Hepatocyte (in vitro differentiated cells): ENCODE measurements at places on chromosomes 11 and 22. TPM values are rescaled to one million over a fixed set of nuclear protein-coding genes. Genes with fewer than 3 reads are reported as not detected.

GRCh38 chr11:10395166-10395897 lies 59.7 kb upstream of the AMPD3 start:
- no peak for DNase-seq

- DNase-seq = no peak
Measured at GRCh38 chr11:11780858-11781257, 60.9 kb upstream of the USP47 start.

- DNase-seq = peak; percentile 75
Measured at GRCh38 chr11:11931461-11932055, 76.9 kb downstream of the DKK3 start.

DNA sequence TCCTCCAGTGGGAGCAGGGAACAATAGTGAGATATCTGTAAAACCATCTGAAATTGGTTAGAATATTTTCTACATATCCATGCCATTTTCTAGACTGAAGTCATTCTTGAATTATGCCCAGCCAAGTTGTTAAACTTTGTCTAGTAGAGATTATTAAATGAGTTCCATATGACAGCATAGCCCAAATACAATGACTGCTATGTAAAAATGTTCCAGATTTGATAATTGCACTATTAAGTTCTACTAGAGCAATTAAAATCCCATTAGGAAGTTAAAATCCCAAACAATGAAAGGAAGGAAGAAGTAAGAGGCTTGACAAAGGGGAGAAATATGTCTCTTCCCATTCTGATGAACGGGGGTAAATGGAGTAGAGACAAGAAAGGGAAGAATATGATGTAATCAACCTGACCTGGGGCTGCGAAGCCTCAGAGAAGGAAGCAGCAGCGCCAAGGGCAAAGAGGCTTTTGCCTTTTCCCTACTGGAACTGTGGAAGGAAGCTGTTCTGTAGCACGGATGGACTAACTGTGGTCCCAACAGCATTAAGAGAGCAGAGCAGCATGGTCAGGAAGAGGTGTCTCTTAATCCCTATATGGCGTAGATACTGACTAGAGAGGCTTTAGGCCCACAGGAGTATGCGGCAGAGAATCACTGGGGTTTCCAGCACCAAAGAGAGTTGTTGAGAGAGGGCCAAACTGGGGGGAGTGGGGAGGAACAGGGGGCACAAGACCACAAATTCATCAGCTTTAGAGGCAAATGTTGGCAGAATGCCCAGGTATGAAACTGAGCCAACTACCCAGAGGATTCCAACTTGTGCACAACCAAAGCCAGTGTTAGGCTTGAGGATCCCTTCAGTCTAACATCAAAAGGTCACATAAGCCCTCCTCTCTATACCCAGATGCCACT lies 26.7 kb downstream of the RRP8 start:
- peak; percentile 58 for DNase-seq

DNA sequence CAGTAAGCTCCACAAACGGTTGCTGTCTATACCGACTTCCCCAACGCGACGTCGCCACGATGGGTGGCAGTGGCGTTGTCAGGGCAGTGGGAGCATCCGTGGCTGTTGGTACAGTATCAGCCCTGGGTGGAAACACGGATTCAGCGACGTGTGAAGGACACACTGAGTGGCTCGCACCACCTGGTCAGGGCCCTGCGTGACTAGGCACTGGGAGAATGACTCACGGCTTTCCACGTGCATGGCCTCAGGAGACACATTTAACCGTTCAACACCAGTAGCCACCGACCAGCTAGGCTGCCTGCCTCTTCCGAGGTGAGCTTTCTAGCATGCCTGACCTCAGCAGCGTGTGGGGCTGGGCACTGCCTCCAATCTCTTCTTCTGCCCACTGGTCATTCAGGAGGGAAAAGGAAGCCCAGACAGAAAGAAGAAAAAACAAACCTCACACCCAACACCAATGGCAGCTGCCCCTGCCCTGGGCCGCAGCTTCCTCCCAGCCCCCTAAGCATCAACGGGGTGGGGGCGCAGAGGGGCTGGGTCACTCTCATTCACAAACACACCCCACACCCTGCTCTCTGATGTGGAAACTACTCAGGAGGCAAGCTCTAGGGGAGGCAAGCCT lies 59.0 kb downstream of the MYH9 start:
- peak; percentile 81 for DNase-seq

DNA sequence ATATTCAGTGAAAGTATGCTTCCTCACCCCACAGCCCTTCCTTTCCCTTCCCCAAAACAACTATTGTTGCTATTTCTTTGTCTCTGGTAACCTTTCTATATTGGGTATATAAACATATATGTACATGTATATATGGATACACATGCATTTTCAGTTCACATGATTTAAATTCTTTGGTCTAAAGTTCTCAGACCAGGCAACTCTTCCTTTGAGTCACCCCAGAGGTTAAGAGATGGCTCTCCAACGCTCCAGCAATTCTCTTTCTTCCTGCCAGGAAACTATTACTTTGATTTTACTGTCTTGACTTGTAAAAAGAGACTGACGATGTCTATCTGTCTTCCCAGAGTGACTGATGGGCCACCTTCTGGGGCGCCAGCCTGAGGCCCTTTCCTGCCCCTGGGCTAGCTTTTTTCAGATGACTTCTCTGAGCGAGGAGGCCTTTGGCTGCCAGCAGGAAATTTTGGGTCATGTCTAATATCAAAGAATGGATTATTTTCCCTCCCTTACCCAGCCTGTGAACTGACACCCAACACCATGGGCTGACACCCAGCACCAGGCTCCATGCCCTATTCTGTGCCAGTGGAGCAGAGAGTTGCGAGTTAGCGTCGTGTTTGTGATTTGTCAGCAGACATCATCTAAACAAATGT lies 14.4 kb upstream of the ST3GAL4 start:
- no peak for DNase-seq

DNA sequence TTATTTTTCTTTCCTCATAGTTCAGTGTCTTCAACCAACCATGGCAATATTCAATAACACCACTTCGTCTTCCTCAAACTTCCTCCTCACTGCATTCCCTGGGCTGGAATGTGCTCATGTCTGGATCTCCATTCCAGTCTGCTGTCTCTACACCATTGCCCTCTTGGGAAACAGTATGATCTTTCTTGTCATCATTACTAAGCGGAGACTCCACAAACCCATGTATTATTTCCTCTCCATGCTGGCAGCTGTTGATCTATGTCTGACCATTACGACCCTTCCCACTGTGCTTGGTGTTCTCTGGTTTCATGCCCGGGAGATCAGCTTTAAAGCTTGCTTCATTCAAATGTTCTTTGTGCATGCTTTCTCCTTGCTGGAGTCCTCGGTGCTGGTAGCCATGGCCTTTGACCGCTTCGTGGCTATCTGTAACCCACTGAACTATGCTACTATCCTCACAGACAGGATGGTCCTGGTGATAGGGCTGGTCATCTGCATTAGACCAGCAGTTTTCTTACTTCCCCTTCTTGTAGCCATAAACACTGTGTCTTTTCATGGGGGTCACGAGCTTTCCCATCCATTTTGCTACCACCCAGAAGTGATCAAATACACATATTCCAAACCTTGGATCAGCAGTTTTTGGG lies at the start of gene OR51T1:
Gene OR51T1 (plus strand): TSS at position 41 of the 641 bp plus-strand sequence. CDS start 0 bp downstream, at position 41.
- DNase-seq = no peak

- DNase-seq = peak; percentile 39
Measured at GRCh38 chr11:85685125-85685819, 723 bp downstream of the CCDC89 start.

GRCh38 chr11:20406484-20406883 lies 19.0 kb downstream of the PRMT3 start:
- DNase-seq = no peak

DNA sequence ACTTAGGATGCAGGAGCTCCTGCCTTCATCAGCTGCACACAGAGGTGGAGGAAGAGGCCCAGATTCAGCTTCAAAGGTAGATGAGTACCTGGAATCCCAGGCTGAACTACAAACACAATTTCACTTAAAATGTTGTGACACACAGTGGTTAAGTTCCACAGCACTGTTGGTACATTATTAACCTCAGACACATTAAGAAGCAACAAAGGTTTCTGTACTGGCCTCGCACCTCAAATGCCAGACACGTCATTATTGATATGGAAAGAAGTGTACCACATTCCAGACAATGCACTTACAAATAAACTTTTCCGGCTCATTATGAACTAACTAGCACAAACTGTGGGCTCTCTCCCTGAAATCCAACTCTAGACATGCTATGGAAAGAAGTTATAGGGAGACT lies 34.6 kb downstream of the PRDM10 start:
- no peak for DNase-seq

DNA sequence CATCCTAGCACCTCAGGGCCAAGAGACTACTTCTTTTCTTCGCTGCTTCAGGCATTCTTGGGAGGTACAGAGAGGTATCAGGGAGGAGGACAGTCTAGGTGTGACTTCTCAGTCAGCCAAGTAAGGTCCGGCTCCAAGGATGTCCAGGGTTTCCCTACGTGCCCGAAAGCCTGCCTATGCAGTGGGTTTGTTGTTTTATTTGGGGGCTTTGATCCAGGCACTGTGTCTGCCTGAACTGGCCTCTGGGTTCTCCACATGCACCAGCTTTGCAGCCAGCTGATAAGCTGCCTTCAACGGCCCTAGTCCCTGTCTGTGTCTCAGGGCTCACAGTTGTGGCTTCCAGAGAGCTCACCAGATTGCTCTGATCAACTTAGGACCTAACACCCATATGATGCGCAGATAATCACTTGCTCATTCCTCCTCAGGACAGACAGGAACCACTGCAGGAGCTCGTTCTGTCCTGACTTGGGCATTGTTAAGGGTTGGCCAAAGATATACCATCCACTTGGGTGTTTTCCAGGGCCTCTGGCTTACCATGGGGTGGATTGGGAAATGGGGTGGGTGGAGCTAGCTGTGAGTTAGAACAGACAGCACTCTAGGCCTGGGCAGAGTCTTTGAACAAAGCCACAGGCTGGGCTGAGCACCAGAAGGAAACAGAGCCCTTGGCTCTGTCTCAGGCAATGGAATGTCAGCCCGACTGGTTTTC lies 45.5 kb upstream of the CRYBB3 start:
- peak; percentile 60 for DNase-seq

- no peak for DNase-seq
Measured at GRCh38 chr22:46348099-46348695, 12.7 kb downstream of the TRMU start.

- no peak for DNase-seq
Measured at GRCh38 chr11:44758983-44759382, 32.2 kb downstream of the TSPAN18 start.

DNA sequence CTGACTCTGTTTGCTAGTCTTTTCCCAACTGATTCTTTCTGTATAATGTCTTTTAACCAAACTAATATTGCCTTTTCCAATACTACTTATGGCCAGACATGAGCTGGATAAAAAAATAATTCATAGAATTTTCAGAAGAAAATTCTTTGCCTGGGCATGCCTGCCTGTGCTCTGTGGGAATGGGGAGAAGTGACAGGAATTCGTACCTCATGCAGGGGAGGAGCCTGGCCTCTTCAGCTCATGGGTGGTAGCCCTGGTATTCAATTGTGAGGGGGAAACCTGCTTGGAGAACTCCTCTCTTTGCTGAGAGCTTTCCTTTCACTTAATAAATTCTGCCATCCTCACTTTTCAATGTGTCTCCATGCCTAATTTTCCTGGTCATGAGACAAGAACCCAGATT lies 928.8 kb downstream of the FAM181B start:
- DNase-seq = no peak

The MOGAT2 gene
- 2.4 and 3.2 TPM in 2 replicates for total RNA-seq

The KIF18A gene
- total RNA-seq = 6.3 and 7.1 TPM in 2 replicates

The TNNI2 gene
- 0.73 and 2.4 TPM in 2 replicates for total RNA-seq

The CRYBB1 gene
- total RNA-seq = not detected in 2 replicates

The OR8D1 gene
- not detected in 2 replicates for total RNA-seq

The PKDREJ gene
- 0.16 TPM in 1 of 2 replicates, not detected in the other for total RNA-seq

The TIMM10 gene
- total RNA-seq = 23.3 and 31.2 TPM in 2 replicates
